Forelimb muscle (tissue), 1 donor: ENCODE measurements at places on chromosomes 6 and 20. TPM values are rescaled to one million over a fixed set of nuclear protein-coding genes. Genes with fewer than 3 reads are reported as not detected.

DNA sequence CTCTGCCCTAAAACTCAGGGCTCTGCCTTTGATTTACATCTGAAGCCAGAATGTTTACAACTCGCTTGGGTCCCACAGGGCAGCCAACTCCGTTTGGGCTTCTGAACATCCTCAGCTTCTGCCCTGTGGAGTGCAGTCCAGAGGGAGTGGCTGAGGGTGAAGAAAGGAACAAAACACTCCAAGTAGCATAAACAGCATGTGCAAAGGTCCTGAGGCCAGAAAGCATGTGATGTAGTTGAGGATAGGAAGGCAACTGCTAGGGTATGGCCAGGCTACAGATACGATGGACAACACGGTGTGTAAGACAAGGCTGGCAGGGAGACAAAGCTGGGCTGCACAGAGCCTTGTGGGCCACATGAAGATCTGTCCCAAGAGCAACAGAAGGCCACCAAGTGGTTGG lies 12.5 kb downstream of the JAG1 start:
- no peak for DNase-seq

DNA sequence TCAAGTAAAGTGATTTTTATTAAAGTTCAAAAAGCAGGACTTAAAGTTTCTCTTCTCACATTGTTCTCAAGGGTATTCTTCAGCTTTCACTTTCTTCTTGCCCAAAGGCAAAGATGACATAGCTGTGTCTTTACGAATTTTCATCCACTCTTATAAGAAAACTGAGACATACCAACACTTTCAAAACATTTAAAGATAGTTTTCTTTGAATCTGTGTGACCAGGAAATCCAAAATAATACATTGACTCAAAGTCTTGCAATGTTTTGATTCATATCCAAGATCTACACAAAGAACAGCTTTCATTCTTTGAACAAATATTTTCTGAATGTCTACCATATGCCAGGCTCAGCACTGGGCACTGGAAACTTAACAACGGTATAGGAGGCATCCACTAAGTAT lies 117.9 kb downstream of the SIM1 start:
- DNase-seq: no peak

DNA sequence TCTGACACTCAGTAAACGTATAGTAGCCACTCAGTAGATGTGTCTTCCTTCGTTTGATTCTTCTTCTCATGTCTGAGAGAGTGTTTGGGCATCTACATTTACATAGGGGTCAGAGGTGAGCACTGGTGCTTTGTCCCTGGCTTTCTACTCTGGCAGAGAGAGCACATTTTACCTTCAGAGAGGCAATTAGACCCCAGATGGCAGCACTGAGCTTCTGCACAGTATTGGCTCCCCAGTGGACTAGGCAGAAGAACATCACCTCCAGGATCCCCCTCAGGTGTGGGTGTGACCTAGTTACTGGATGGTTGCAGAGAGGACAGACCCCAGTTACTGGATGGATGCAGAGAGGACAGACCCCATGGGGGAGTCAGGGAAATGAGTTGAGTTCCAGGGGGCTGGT lies 327.2 kb downstream of the DHX35 start:
- no peak for DNase-seq

- no peak for DNase-seq
Measured at GRCh38 chr6:83169511-83169910, 23.6 kb downstream of the PGM3 start.

DNA sequence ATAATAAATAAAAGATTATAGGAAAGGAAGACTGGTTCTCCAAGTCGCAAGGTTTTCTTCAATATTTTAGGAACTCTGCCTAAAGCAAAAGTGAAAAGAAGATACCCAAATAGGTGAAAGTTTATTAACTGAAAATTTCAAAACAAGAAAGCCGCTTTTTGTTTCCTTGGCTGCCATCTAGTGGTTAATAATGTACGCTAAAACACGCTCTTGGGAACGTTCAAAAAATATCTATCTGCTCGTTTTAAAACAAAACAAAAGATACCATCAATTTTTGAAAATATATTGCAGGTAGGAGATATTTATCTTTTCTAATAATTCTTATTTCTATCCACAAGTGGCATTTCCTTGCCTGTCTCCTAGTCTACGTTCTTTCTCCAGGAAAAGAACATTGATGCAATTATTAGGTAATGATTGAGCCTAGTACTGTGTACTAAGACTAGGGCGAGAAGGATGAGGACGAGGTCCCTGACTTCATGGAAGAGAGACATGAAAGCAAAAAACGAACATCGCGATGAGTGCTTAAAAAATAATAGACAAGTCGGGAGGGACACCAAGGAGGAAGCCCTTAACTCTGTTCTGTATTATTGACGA lies 97.2 kb downstream of the SPTLC3 start:
- DNase-seq: no peak

DNA sequence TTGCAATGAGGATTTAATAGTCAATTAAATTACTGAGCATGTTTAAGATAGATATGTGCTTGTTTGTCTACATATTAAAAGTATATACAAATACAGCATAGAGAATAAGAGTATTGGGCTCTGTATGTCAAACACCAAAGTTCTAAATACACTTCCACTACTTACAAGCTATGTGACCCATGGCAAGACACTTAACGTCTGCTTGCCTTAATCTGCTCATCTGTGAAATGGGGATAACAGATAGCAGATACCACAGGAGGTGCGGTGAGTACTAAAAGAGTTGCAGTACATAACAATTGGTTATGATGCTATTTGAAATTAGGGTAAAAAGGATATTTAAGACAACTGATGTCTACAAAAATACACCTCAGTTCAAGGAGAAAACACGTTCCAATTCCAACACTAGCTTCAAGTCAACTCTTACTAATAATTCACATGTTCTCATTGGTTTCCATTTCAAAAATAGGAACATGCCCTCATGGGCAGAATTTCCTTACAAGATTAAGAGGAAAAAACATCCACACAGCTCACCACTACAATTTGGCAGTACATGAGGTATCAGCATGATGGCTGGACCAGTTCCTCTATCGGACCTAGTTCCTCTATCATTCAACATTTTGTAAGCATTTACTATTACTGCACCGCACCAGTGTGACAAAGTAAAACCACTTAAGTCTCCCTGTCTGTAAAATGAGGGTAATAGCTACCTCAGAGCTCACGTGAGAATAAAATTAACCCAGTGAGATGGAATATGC lies 101.1 kb downstream of the SMLR1 start:
- DNase-seq: no peak

The COL20A1 gene
- 4.0 TPM for polyA plus RNA-seq

The PRR18 gene
- 1.1 TPM for polyA plus RNA-seq

The CDH4 gene
- 1.2 TPM for polyA plus RNA-seq

The TCF21 gene
- not detected for polyA plus RNA-seq

The NKX2-4 gene
- not detected for polyA plus RNA-seq

The ENPP5 gene
- 4.2 TPM for polyA plus RNA-seq

The OR12D3 gene
- not detected for polyA plus RNA-seq

The SRXN1 gene
- polyA plus RNA-seq: 8.2 TPM
